Breast epithelium (tissue), 4 donors: ENCODE measurements at places on chromosomes 3 and 15. TPM values are rescaled to one million over a fixed set of nuclear protein-coding genes. Genes with fewer than 3 reads are reported as not detected.

DNA sequence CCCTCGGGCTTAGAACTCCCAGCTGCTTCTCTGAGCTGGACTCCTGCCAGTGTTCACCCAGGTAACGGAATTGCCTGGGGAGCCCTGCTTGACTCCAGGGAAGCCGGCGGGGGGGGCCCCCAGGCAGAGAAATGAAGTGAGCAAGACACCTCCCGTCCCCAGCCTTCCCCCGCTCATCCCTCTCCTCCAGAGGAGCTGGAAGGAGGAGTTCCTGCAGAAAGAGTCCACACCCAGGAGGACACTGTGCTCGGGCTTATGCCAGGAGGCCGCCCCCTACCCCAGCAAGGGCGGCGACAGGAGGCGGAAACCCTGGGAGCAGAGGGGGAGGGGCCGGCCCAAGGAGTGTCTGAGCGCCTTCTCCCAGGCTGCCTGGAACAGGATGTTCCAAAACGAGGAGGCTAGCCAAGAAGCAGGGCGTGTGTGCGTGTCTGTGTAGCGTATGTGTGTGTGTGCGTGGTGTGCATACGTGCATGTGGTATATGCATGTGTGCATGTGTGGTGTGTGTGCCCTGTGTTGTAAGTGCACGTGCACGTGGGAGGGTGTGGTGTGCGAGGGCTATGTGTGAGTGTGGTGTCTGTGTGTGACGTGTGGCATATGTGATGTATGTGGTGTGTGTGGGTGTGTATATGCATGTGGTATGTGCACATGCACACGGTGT is 511.3 kb downstream of the SHQ1 start:
- H3K4me1 ChIP-seq: no peaks in the 10 kb centered on the region
- H3K4me3 ChIP-seq: no peak overlapping the region
- no peak overlapping the region for H3K27ac ChIP-seq
- peak; percentile 87 for DNase-seq
- no peaks in the 10 kb centered on the region for H3K36me3 ChIP-seq

GRCh38 chr3:32865383-32865782 is 47.6 kb downstream of the TRIM71 start:
- no peak overlapping the region for H3K4me3 ChIP-seq
- no peaks in the 10 kb centered on the region for H3K27me3 ChIP-seq
- H3K4me1 ChIP-seq: no peaks in the 10 kb centered on the region
- no peak overlapping the region for H3K27ac ChIP-seq
- H3K36me3 ChIP-seq: no peaks in the 10 kb centered on the region

DNA sequence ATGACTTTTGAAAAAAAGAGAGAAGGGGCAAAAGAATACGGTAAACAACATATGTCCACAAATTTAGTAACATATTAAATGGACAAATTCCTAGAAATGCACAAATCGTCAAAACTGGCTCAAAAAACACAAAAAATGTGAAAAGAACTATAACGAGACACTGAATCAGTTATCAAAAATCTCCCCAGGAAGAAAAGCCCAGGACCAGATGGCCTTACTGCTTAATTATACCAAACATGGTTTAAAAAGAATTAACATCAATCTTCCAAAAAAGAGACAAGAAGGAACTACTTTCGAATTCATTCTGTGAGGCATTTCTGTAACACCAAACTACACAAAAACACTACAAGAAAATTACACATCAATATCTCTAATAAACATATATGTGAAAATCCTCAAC is 117.4 kb downstream of the STAG1 start:
- DNase-seq: no peak
- no peaks in the 10 kb centered on the region for H3K4me1 ChIP-seq
- H3K4me3 ChIP-seq: no peak overlapping the region
- H3K27me3 ChIP-seq: no peaks in the 10 kb centered on the region

DNA sequence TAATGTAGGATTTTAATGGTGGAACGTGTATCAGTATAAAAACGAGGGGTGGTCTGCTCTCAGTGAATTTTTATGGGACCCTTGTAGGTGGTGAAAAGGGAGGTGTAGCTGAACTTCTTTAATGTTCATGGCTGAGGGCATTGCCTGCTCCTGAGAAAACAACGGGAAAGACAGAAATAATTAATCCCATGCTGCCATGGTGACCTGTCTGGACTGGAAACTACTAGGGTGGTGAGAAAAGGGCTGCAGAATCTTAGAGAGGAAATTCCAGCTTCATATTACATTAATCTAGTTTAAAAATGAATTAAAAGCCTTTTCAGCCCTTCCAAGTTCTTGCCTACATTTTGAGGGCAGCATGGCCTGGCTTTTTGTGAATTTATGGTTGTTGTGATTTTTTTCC is 47.6 kb downstream of the ZBTB38 start:
- DNase-seq: no peak
- H3K36me3 ChIP-seq: no peaks in the 10 kb centered on the region
- no peaks in the 10 kb centered on the region for H3K27me3 ChIP-seq
- H3K4me1 ChIP-seq: no peaks in the 10 kb centered on the region

GRCh38 chr3:129039271-129040038 is 21.1 kb upstream of the GP9 start:
- H3K4me3 ChIP-seq: no peak overlapping the region
- DNase-seq: no peak
- no peaks in the 10 kb centered on the region for H3K27me3 ChIP-seq
- no peaks in the 10 kb centered on the region for H3K4me1 ChIP-seq
- H3K36me3 ChIP-seq: no peaks in the 10 kb centered on the region
- no peak overlapping the region for H3K27ac ChIP-seq

DNA sequence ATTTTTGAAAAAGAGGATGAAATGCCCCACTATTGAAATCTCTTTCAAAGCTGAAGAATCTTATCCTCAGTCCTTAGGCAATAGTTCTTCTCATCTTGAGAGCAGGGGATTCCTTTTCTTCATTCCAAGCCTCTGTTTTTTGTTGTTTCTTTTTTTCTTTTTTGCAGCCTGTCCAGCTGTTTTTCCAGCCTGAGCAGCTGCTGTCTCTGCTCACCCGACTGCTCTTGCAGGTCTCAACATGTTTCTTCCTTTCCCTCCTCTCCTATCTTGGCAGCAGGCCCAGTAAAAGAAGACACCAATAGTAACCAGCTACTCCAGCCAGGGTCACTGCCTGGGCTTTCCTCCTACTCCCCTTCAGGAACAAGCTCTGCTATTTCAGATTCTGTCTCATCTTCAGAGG is 23.8 kb downstream of the MEX3B start:
- no peak overlapping the region for H3K27ac ChIP-seq
- H3K36me3 ChIP-seq: no peaks in the 10 kb centered on the region
- peak; percentile 68 for DNase-seq
- no peaks in the 10 kb centered on the region for H3K27me3 ChIP-seq
- no peaks in the 10 kb centered on the region for H3K4me1 ChIP-seq

GRCh38 chr15:56985856-56986255 is 67.4 kb downstream of the TCF12 start:
- no peak for DNase-seq
- no peaks in the 10 kb centered on the region for H3K36me3 ChIP-seq
- H3K4me1 ChIP-seq: peaks cover 7% of the 10 kb centered on the region
- no peak overlapping the region for H3K4me3 ChIP-seq

DNA sequence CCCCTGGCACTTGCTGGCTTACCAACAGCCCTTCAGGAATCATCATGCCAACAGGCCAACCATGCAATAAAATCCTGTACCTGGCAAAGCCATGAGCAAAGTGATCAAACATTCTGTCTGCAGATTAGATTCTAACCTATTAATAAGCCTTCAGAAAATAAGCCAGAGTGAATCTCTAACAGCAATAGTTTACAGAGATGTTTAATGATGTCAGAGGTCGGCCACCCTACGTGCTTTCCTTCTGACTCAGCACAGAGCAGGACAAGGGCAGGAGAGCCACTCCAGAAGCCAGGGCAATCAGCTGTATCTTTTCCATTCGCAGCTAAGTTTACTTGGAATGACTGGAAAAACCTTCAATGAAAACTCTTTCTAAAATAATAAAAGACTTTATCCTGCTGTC is 13.1 kb downstream of the COL8A1 start:
- peaks cover 5% of the 10 kb centered on the region for H3K27me3 ChIP-seq
- no peaks in the 10 kb centered on the region for H3K36me3 ChIP-seq
- no peak overlapping the region for H3K27ac ChIP-seq
- no peak for DNase-seq
- no peak overlapping the region for H3K4me3 ChIP-seq
- no peaks in the 10 kb centered on the region for H3K4me1 ChIP-seq

DNA sequence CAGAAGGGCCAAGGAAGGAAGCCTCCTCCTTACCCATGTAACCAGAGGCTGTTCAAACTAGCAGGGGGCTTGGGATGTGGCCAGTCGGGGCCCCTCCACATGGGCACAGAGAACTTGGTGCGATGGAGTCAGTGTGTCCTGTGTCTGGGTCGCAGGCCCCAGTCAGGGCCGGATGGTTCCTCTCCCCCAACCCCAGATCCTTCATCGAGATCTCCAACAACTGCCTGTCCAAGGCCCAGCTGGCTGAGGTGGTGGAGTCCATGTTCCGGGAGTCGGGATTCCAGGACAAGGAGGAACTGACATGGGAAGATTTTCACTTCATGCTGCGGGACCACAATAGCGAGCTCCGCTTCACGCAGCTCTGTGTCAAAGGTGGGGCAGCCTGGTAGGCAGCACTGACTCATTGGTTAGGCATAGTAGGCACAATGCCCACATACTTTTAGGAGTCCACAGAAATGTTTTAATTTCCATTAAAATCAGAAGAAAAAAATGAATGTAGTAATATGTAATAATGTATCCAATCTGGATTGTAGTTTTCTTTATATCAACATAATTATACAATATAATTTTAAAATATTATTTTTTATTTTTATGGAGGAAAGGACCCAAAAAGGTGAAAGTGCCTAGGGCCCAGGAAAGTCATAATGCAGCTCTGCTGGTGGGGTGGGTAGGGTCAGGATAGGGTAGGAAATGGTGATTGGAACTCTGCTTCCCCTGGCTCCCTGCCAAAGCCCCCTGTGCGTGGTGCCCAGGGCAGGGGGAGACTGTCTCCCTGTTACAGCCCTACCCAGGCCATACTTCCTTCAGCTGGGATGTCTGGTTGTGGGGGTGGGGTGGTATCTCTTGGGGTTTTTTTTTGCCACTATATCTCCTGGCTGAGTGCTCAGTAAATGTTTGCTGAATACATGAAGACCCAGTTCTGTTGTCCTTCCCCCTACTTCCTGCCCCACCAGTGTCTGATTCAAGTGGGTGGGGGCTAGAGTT is 18.6 kb downstream of the DUOX1 start:
- H3K36me3 ChIP-seq: no peaks in the 10 kb centered on the region
- DNase-seq: no peak
- no peak overlapping the region for H3K4me3 ChIP-seq
- H3K27me3 ChIP-seq: no peaks in the 10 kb centered on the region
- H3K4me1 ChIP-seq: no peaks in the 10 kb centered on the region

GRCh38 chr3:192570821-192571791 is 156.2 kb downstream of the FGF12 start:
- peak overlapping the region; percentile 61 for H3K4me3 ChIP-seq
- H3K27ac ChIP-seq: no peak overlapping the region
- H3K27me3 ChIP-seq: no peaks in the 10 kb centered on the region
- no peaks in the 10 kb centered on the region for H3K36me3 ChIP-seq
- H3K4me1 ChIP-seq: no peaks in the 10 kb centered on the region

DNA sequence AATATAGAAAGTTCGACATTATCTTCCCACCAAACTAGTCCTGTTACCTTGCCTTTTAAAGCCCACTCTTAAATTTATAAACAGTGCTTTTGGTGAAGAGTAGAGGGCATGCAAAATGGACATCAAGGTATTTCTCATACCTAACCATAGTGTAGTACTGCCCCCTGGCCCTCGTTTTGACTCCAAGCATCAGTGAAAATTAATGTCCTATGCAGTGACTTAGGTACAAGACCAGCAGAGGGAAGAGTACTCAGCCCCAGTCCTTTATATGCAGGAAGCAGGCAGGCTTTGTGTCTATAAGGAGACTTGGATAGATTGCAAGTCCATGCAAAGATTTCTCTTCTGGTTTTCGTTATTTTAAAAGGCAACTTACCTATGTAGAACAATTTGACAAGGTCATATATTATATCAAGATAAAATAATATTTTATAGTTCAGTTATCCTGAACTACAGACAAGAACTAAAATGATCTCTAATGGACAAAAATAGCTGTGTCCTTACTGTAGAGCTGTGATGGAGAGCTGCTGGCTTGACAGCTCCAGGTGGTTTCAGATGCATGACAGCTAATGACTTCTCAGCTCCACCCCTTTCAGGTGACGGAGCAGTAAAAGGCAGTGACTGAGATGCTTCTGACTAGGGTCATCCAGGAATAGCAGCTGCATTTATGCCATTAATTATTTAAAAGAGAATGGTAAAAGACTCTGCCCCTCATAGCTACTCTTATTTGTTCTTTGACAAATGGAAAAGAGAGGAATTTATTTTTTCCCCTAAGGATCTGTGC is 646.1 kb downstream of the SQOR start:
- no peak for DNase-seq
- H3K27ac ChIP-seq: no peak overlapping the region
- H3K4me1 ChIP-seq: no peaks in the 10 kb centered on the region
- no peak overlapping the region for H3K4me3 ChIP-seq

GRCh38 chr15:28947221-28947674 is 61.5 kb downstream of the APBA2 start:
- no peak overlapping the region for H3K4me3 ChIP-seq
- no peak for DNase-seq
- no peaks in the 10 kb centered on the region for H3K36me3 ChIP-seq
- H3K27me3 ChIP-seq: no peaks in the 10 kb centered on the region
- H3K4me1 ChIP-seq: no peaks in the 10 kb centered on the region
- no peak overlapping the region for H3K27ac ChIP-seq

DNA sequence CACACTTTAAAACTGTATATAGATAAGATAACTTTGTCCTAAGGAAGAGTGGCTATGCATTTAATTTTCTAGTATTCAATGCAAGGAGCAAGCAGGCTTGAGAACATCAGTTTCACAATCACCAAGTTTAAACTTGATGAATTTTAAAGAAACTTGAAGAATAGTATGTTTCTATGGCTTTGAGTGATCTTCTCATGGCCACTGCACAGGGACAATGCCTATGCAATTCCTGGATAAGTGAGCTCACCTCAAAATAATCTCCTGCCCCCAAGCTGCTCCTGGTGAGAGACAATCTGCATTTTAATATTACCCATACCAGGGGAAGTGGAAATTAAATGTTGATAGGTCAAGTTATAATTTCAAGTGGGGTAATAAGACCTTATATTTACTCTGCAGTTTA is 376.6 kb upstream of the CBLB start:
- H3K27me3 ChIP-seq: no peaks in the 10 kb centered on the region
- H3K36me3 ChIP-seq: no peaks in the 10 kb centered on the region
- H3K4me1 ChIP-seq: no peaks in the 10 kb centered on the region
- no peak overlapping the region for H3K27ac ChIP-seq

- H3K27me3 ChIP-seq: no peaks in the 10 kb centered on the region
- H3K4me1 ChIP-seq: no peaks in the 10 kb centered on the region
- H3K4me3 ChIP-seq: no peak overlapping the region
- H3K36me3 ChIP-seq: no peaks in the 10 kb centered on the region
- DNase-seq: no peak
- no peak overlapping the region for H3K27ac ChIP-seq
Observed at GRCh38 chr3:80010021-80010571, 242.3 kb upstream of the ROBO1 start.

- H3K27ac ChIP-seq: no peak overlapping the region
- H3K36me3 ChIP-seq: no peaks in the 10 kb centered on the region
- H3K4me3 ChIP-seq: no peak overlapping the region
- H3K27me3 ChIP-seq: no peaks in the 10 kb centered on the region
- H3K4me1 ChIP-seq: no peaks in the 10 kb centered on the region
Observed at GRCh38 chr3:36820083-36820482, 55.7 kb upstream of the DCLK3 start.

CHL1 gene
- total RNA-seq: 49.8 TPM

ACTRT3 gene
- 1.5 TPM for total RNA-seq

VWA5B2 gene
- total RNA-seq: 0.33 TPM

SETMAR gene
- total RNA-seq: 58.7 TPM

HYAL1 gene
- 16.1 TPM for total RNA-seq

GABRG3 gene
- total RNA-seq: 0.33 TPM

ZNF621 gene
- 17.3 TPM for total RNA-seq
